ENCODE measurements at places on chromosomes 4 and X.

GRCh38 chr4:48787056-48787455, 7.0 kb upstream of the FRYL start:
- DNase-seq, result no peak

DNA sequence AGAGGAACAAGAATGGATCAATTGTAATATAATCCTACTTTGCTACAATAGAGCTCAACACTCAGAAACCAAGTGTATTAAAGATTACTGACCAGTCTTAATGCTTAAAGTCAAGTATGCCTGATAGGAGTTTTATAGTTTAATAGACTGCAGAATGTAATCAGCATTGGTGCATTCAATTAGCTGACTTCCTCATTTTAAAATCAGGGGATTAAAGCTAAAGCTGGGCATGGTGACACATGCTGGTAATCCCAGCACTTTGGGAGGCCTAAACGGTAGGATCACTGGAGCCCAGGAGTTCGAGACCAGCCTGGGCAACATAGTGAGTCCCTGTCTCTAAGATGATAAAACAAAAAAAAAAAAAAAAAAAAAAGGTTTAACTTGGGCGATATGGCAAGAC, 10.8 kb downstream of the HNRNPDL start:
- DNase-seq, result no peak

DNA sequence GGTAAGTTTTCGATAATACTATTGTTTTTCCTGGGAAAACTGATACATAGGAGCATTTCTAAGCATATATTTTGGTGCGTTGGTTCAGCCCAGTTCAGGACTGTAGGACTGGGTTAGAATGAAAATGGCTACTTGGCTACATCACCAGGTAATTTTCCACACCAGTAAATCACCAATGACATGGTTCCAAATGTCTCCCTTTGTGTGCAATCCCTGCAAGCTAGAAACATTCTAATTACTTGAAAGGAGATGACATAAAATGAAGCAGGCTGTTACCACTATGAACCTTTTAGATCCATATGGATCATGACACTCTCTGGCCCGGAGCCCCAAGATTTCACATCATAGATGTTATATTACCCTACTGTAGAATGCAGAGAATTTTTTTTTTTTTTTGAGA, 577.4 kb upstream of the FTHL17 start:
- no peak for DNase-seq

- no peak for DNase-seq
Observed at GRCh38 chr4:5693871-5694270, 14.5 kb downstream of the EVC2 start.

DNA sequence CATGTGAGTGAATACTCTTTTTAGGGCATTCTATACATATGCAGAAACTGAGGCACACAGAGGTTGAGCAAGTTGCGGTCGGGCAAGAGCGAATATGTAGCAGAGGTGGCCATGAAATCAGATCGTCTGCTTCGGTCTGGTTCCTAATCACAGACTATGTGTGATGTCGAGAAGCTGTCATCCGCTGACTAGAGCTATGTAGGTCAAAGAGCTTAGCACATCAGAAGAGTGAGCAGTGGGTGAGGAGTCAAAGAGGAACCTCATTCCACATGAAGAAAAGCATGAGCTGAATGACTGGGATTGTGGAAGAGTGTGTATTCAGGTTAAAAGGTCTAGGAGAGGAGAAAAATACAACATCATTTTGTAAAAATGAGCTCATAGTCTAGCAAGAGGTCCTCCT, 19.0 kb downstream of the GAB3 start:
- DNase-seq, result no peak

DNA sequence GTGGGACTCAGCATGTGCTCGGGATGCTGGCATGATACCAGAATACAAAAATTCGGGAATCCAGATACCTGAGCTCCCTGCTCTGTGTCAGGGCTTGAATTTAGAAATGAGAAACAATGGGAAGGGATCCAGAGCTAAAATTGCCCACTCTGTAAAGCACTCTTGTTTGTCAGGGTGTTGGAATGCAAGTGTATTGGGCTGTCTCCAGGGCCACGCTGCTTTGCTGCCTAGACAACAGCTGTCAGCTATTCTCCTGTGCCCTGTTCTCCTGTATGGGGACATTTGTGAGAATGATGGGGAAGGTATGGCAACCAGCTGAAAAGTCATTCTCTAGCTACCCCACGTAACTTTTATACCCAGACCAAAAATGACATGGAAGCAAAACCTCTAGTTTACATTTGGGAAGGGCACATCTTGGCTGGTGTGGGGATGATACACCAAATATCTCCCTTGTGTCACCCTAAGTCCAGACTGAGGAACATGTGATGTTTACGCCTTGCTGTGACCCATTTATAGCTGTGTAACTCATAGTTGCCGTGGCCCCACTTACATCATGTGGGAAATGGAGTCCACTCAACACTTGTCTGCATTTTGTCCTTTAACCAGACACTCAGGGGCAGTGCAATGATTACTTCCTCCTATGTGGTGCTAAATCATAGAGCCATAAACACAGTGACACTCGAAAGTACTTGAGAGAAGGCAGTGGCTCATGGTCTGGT, 46.6 kb downstream of the SMPX start:
- no peak for DNase-seq

DNA sequence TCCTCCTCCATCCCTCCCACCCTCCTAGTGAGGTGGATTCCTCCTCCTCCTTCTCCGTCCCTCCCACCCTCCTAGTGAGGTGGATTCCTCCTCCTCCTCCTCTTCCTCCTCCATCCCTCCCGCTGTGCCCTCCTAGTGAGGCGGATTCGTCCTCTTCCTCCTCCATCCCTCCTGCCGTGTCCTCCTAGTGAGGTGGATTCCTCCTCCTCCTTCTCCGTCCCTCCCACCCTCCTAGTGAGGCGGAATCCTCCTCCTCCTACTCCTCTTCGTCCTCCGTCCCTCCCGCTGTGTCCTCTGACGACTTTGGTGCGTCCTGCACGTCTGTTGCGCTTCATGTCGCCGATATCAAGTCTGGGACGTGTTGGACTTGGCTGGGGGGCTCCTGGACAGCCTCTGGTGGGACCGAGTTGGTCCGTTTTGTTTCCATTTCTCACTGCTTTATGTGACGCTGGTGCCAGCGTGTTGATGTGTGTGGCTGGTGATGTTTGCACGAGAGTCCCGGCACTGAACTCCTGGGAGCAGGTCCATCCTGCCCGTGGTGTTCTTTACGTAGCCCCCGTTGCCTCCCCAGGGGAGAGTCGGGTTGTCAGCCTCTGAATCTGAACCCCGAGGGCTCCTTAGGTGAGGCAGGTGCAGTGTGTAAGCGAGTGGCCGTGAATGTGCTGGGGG, 5.4 kb downstream of the AKAP17A start:
- no peak for DNase-seq

- no peak for DNase-seq
Observed at GRCh38 chrX:135481696-135482179, 38.7 kb upstream of the INTS6L start.

DNA sequence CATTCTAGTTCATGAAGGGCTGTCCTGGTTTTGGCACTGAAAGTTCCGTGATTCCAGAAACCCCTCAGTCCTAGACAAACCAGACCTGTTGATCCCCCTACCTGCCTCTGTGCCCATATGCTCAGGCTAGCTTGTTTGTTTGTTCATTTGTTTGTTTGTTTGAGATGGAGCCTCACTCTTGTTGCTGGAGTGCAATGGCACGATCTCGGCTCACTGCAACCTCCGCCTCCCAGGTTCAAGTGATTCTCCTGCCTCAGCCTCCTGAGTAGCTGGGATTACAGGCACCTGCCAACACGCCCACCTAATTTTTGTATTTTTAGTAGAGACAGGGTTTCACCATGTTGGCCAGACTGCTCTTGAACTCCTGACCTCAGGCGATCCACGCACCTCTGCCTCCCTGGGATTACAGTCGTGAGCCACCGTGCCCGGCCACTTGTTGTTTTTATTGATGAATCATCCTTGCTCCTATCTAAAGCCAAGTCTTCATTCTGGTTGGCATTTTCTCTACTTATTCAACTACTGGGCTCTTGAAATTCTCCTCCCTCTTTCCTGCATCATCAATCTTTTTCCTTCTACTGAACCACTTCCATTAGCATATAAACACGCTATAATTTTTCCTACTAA, 86.3 kb upstream of the BMP2K start:
- no peak for DNase-seq

DNA sequence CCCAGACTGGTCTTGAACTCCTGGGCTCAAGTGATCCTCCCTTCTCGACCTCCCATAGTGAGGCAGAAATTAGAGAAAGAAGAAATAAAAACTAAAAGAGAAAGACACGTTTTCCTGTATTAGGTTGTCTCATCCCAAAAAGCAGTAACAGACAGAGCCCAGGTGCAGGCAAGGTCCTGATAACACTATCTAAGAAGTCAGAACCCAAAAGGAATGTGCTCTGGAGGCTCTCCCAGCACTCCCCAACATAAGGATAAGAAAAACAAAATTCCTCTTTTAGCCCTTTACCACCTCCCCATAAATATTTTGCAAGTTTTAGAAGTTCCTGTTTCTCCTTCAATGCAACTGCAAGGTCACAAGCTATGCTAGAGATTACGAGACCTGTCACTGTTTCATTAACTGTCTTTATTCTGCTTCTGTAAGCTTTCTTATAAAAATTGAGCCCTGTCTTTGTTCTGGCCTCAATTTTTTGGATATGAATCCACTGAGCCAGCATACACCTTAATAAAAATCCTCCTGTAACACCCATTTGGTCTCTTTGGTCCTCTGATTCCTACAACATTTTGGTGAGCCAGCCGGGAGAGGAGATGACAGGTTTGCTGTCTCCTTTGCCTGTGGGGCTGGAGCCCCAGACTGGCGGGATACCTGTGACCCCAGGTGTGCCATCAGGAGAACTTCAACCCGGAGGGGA, 25.9 kb downstream of the LIAS start:
- no peak for DNase-seq

DNA sequence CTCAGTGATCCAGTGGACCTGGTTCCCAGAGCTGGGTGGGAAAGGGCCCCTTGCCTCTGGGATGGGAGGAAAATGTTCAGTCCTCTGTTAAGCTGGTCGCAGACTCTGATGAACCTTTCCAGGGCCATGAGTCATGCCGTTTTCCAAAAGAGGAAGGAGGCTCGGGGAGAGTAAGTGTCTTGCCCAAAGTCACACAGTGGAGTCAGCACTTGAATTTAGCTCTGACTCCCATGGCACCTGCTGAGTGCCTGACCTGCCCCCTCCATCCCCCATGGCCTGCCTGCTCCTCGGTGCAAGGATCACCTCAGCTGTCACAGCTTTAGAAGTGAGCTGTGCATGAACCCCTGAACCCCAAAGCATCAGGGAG, 14.0 kb upstream of the KIAA0232 start:
- no peak for DNase-seq

- DNase-seq, result no peak
Observed at GRCh38 chr4:25861951-25862410, 807 bp downstream of the SEL1L3 start.

- DNase-seq, result no peak
Observed at GRCh38 chr4:97144199-97144598, 999.1 kb downstream of the STPG2 start.

- DNase-seq, result no peak
Observed at GRCh38 chrX:69063486-69063885, 101.8 kb downstream of the PJA1 start.

DNA sequence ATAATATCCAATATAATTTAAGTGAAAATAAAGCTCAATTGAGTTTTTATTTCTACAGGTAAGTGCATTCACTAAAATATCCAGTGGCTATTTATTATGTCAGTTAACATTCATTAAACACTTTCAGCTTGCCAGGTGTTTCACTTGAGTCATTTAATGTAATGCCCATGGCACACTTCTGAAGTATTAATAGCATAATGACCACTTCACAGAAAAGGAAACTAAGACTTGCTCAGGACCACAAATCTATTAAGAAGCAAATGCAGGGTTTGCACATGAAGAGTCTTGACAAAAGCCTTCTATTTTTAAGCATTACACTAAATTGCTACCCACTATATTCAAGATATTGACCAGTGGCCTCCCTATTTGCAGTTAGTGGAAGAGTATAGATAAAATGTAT, 612.7 kb downstream of the KCTD8 start:
- no peak for DNase-seq

- DNase-seq, result no peak
Observed at GRCh38 chr4:152778656-152779512, 646 bp downstream of the TIGD4 start.

DNA sequence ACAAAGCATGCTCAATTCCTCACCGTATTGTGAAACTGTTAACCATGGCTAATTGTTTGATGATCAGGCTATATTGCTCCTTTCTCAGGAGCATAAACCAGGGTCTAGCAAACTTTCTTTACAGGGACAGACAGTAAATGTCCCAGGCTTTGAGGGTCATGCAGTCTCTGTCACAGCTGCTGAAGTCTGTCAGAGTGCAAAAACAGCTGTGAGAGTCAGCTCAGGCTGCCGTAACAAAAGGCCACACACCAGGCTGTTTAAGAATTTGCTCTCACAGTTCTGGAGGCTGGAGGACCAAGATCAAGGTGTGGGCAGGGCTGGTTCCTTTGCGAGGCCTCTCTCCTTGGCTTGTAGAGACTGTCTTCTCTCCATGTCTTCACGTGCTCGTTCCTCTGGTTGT, 75.6 kb downstream of the GPR143 start:
- DNase-seq, result no peak

DNA sequence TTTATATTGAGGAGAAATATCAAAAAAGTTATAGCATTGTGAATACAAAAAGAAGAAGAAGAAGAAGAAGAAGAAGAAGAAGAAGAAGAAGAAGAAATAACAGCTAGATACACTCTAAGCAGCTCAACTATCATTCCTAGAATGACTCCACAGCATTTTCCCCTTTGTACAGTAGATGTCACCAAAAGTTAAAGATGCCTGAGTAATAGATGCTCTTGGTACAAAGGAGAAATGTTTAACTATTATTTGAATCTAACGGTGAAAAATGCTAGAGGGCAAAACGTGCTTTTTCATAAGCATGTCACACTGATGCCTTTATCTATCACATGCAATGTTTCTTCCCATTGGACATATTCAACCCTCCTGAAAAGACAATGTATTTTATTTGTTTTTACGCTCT, 178.4 kb upstream of the GPRIN3 start:
- no peak for DNase-seq
